Spinal cord (tissue), 10 donors: ENCODE measurements at places on chromosomes 7 and 10.

- DNase-seq, result no peak
Observed at GRCh38 chr7:110803602-110804143, 287.3 kb upstream of the LRRN3 start.

GRCh38 chr7:2559283-2559950 is 638 bp downstream of the IQCE start:
- no peak for DNase-seq

DNA sequence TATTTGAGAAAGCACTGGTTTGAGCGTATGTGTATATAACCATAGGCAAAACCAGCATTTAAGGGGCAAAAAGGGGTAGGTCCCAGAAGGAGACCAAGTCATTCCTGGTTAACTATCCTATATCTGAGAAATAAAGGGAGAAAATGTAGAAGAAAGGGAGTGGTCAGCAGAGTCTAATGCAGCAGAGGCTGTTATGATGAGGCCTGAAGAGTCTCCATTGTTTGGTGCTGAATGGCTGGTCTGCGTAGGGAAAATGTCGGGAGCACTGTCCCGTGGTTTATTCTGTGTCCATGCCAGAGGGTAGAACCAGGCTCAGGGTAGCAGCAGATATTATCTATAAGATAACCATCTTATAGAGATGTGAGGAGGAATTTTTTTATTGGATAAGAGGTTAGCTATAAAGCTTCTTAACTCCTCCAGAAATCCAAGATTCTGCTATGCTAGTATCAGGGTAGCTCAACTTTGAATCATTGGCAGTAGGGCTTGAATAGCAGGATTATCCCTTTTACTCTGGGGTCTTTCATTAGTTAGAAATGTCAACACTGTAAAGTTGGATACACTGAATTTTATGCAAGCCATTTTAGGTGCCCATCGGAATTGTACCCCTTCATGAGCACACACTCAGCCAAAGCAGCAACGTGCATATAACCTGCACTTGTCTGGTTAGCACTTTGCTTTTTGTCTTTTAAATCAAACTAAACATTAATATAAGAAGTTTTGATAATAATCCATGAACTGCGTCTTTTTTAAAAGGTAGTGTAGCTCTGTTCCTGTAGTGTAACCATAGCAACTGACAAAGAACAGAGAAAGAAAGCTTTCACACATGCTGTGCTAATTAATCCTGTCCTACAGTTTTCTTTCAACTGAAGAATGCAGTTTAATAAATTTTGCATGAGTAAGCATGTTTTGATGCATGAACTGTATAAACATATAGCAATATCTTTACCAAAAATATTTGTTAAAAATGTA is 312.0 kb upstream of the FZD1 start:
- peak; percentile 17 for DNase-seq

GRCh38 chr7:104923010-104923421 is 91.0 kb upstream of the KMT2E start:
- no peak for DNase-seq

DNA sequence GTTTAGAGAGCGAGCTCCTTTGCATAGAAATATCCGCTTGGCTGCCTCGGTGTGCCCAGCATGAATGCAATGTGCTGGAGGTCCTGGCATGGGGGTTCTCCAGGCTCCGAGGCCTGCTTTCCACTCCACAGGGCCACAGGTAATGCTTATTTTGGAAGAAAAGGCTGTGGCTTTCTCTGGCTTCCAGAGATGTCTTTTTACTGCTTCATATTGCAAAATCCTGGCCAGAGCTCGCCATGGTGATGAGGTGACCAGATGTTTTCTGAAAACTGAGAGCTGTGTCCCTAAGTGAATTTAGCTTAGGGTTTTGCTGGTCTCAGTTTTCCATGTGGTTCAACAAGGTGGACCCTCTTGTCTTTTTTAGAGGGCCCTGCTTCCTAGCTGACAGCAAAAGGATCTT is 65.2 kb downstream of the BMPER start:
- no peak for DNase-seq

DNA sequence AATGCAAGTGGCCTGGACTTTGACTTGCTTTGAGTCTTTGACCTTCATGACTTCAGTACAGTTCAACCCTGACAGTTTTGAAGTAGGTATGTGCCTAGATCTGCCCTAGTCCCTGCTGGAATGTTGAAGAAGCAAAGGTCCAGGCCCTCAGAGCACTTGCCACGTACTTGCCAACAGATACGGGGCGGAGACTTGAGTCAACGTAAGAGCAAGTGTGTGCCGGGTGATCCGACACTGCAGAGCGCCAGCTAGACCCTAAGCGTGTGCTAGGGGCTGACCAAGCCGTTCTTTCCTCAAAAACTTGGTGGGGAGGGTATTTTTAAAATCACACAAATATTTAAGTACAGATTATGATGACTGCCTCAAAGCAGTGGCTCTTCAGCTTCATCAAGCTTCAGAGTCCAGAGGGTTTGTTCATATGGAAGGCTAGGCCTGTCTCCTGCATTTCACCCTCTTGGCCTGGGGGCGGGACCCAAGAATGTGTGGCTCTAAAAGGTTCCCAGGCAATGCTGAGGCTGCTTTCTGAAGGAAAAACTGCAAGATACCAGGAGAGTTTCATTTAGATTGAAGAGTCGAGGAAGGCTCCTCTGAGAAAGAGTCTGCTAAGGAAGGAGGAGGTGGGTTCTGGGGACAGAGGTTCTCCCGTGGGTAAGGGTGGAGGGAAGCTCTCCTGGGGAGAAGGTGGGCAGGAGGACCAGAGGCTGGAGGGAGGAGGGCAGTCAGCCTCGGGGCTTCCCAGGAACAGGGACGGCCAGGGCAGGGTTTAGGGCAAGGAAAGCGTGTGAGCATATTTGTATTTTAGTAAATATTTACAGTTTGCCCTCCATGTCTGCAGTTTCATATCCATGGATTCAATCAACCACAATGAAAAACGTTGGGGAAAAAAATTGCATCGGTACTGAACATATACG is 160.3 kb downstream of the EGFR start:
- no peak for DNase-seq

DNA sequence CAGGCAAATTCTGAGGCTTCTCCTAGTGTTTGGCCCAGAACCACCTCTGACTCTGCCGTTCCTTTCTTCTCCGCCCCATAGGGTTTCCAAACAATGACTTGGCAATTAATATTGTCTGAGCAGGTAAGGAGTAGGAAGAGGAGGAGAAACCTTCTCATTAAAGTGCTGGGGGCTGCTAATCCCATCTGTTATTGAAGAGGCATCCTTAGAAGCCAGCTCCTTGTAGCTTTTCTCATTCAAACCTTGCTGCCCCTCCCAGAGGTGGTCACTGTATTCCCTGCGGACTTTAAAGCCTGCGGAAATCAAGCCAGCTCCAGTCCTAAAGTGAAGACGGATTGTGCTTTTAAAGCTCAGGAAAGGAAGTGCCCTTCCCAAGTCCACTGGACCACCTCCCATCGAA is 1.4 kb upstream of the NKX1-2 start:
- DNase-seq, result no peak

GRCh38 chr10:27541796-27542729 is 38.0 kb downstream of the RAB18 start:
- DNase-seq, result no peak

- peak; percentile 39 for DNase-seq
Observed at GRCh38 chr10:6918305-6918704, 338.2 kb upstream of the PRKCQ start.

DNA sequence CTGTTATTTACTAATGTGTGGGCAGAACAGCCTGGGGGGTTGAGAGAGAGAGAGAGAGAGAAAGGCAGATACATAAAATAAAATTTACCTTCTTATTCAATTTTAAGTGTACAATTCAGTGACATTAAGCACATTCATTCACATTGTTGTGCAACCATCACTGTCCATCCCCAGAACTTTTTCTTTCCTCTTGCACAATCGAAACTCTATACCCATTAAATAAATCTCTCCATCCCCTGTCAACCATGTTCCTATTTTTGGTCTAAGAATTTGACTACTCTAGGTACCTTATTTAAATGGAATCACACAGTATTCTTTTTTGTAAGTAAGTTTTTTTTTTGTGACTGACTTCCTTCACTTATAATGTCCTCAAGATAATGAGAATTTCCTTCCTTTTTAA is 181.6 kb downstream of the SND1 start:
- no peak for DNase-seq

- DNase-seq, result no peak
Observed at GRCh38 chr7:137771679-137772078, 75.1 kb downstream of the DGKI start.

GRCh38 chr10:78863906-78864239 is 204.9 kb upstream of the ZMIZ1 start:
- no peak for DNase-seq

- no peak for DNase-seq
Observed at GRCh38 chr10:71616817-71617654, 102.5 kb downstream of the C10orf105 start.

DNA sequence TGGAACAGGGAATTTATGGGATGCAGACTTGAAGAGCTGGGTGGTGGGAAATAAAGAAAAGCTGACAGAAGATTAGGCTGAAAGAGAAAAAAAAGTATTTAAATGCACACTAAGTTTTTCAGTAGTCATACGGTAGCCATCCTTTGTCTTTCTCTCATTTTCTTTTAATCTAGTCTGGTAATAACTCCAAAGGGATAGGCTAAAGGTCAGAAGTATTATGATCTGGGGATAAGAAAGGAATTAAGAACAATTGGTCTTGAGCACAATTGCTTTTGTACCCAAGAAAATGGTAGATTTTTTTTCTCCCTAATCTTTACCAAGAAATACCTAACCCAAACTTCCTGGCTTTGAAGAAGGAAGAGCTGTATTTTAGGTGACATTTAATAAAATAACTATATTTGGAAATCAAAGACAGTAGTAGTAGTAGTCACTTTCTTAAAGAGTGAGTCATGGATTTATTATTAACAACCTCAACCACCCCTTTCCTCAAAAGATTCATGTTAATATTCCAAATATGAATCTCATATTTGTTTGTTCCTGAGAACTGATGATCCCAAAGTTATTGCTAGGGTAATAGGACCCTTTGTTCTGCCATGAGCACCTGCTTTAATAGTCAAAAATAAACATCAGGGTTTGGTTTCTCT is 120.2 kb upstream of the ODAD2 start:
- DNase-seq, result no peak

- no peak for DNase-seq
Observed at GRCh38 chr10:68989317-68989990, 851 bp downstream of the KIFBP start.

GRCh38 chr10:17236468-17237148 is 8.6 kb downstream of the VIM start:
- no peak for DNase-seq

GRCh38 chr7:158263110-158263963 is 324.3 kb downstream of the PTPRN2 start:
- no peak for DNase-seq

- peak; percentile 44 for DNase-seq
Observed at GRCh38 chr7:3294432-3295100, 6.5 kb upstream of the SDK1 start.

- no peak for DNase-seq
Observed at GRCh38 chr7:3039787-3040186, 3.9 kb downstream of the CARD11 start.

DNA sequence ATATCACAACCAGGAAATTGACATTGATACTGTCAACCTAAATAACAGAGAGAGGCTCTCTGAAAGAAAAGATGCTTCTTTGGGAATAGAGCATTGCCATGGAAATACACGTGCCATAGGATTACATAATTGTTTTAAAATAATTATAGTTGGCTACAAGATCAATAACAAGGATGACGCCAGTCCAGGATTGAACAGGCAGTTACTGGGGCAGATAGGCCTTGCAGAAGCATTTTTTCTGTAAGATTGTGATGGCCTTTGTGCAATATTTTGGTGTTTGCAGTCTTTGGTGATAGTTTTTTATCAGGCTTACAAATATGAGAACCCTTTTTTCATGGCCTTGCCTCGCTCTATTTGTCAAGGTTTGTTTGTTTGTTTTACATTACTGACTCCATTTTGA is 10.5 kb downstream of the ACADSB start:
- DNase-seq, result no peak

DNA sequence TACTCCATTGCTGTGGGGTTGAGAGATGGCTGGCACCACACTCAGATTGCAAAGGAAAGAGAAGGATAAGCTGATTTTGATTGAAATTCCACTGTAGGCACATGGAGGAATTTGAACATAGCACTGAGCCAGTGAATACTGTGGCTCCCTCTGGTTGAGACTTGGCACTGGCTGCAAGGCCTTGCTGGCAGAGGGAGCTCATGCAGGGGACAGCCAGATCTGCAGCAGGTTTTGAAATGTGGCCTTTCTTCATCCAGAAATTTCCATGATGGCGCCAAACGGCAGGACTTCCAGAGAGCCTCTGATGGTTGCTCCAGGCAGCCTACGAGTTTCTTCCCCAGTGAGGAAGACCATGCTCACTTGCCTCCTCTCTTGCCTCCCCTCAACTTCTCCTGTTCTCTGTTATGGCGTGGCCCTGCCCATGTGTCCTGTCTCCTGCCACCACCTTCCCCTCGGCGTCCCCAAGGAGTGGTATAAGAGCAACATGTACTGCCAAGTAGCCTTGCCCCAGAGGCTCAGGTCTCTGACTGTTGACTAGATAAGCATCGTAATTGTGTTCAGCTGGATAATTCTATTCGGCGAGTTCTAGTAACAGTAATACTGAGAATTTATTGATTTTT is 265.6 kb downstream of the CCDC3 start:
- DNase-seq, result no peak

DNA sequence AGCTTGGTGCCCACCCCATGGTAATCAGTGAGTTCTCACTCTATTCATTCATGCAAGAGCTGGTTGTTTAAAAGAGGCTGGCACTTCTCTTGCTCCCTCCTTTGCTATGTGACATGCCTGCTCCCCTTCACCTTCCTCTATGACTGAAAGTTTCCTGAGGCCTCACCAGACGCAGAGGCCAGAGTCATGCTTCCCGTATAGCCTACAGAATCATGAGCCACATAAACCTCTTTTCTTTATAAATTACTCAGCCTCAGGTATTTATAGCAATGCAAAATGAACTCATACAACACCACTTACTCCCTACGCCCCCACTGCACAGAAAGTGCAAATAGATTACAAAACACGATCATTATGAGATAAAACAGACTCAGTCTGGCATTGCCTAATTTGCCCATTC is 39.0 kb downstream of the SEC61G start:
- no peak for DNase-seq

DNA sequence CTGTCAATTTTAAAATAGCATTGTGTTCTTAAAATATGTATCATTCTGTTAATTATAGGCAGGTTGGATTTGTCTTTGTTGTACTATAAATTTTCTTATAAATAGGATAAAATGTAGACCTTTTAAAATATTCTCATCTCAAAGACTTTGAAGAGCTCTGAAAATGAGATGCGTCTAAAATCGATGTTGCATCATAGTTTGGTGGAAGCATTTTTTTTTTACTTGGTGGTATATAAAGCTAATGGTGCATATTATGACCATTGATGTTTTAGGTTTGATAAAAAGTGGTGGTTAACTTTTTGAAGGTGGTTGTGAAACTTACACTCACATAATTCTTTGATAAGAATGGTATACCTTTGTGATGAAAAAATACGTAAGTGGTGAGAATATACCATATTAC is 69.1 kb downstream of the ZNRF2 start:
- no peak for DNase-seq

DNA sequence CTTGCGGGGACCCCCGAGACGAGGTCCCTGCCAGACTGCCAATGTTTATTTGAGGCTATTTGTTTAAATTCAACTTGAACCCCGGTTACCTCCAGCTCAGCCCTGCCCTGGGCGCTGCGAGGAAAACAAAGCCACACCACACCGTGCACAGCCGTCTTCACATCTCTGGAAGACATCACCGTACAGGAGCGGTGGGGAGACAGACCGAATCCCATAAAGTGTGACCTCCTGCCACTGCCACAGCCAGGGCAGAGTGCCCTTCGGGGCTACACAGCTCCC is 40.0 kb downstream of the PRKAG2 start:
- no peak for DNase-seq
